ENCODE measurements at places on chromosomes 4 and X.

- DNase-seq = no peak
Measured at GRCh38 chr4:173934201-173934600, 349.3 kb downstream of the FBXO8 start.

DNA sequence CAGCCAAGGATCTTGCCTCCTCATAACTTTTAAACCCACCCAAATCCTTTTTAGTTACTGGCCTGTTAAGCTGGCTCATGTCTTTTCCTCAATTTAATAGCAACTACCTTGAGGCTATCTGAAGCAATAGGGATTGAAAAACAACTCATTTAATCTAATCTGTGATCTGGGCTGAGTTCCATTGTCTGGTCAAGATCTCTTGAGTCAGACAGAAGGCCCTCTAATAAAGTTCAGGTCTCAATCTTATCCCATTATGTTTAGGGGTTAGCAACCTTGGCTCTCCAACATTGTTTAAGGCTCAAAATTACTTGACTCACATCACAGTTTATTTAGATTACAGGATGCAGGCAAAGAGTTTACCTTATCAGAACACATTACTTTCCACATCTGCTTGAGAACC, 436.1 kb downstream of the ANKRD50 start:
- no peak for DNase-seq

DNA sequence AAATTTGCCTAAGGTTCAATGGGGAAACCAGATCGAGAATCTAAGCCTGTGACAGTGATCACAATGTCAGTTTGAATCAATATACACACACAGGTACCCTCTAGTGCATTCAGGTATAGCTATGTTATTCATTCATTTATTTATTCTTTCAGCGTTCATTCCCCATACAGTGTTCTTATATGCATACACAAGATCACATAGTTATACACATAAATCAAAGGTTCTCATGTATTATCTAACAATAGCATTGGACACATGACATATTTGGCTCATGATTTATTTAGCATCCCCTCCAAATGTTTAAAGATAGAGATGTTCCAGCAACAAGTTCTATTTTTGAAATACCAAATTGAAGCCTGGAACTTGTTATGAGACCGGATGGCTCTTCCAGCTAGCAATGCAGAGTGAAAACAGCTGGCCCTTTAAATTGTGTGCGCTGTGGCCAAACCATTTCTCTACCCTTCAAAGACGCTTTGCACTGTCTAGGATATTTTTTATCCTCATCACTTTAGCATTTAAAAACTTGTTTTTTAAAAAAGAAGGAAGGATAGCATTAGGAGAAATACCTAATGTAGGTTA, 131.0 kb downstream of the ATXN3L start:
- no peak for DNase-seq

- no peak for DNase-seq
Measured at GRCh38 chr4:3640587-3640962, 108.4 kb upstream of the LRPAP1 start.

GRCh38 chr4:182593402-182593801, 323.8 kb downstream of the DCTD start:
- no peak for DNase-seq

- no peak for DNase-seq
Measured at GRCh38 chr4:14920237-14920636, 82.0 kb upstream of the CPEB2 start.
